ENCODE measurements at places on chromosomes 16 and 17.

- no peak overlapping the region for H3K4me3 ChIP-seq
- no peak for DNase-seq
- H3K36me3 ChIP-seq, result no peaks in the 10 kb centered on the region
Observed at GRCh38 chr17:39949028-39949427, 13.8 kb upstream of the GSDMA start.

DNA sequence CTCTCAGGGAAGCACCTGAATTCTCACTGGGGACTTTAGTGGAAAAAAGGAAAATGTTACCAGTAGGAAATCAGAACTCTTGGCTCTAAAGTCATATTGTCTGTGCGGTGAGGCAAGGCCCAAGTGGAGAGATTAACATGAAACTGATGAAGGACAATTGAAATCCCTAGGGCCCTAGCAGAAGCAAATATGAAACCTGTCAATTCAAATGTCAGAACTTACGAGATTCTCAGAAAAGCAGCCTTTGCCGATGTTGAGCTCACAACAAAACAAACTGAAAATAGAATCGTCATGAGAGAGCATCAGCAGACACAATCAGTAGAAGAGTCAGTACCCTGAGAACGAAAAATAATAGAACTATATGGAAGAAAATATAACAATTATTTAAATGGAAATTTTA lies 108.8 kb downstream of the ELAC2 start:
- H3K27ac ChIP-seq, result no peak overlapping the region
- no peaks in the 10 kb centered on the region for H3K27me3 ChIP-seq
- H3K36me3 ChIP-seq, result no peaks in the 10 kb centered on the region
- no peaks in the 10 kb centered on the region for H3K4me1 ChIP-seq
- H3K4me3 ChIP-seq, result no peak overlapping the region

GRCh38 chr17:6551869-6552531 lies 4.4 kb downstream of the PITPNM3 start:
- H3K36me3 ChIP-seq, result no peaks in the 10 kb centered on the region
- H3K4me1 ChIP-seq, result no peaks in the 10 kb centered on the region
- H3K27me3 ChIP-seq, result peaks cover 18% of the 10 kb centered on the region

DNA sequence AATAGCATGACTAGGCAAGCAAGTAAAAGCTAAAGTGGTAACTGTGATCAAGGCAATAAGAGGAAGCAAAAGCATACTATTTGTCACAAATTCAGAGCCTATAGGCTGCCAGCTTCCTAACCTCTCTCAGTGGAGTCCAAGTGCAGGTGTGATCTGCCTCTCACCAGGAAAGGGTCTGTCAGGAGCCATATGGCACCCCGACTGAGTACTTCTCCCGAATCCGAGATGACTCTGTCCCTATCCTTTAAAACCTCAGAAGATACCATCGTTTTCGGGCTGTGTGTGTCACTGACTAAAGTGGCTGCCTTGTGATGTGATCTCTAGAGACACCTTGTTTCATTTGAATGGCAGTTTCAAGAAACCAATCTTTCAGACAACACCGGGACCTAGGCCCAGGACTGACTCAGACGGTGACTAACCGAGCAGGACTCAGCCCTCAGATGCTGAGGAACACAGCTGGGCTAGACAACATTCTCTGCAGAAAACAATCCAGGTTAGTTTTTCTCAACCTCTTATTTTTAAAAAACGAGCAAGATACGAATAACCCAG lies 63.6 kb downstream of the SMG6 start:
- no peaks in the 10 kb centered on the region for H3K27me3 ChIP-seq
- H3K4me3 ChIP-seq, result no peak overlapping the region
- H3K4me1 ChIP-seq, result no peaks in the 10 kb centered on the region
- no peak for DNase-seq
- peaks cover 52% of the 10 kb centered on the region for H3K36me3 ChIP-seq
- no peak overlapping the region for H3K27ac ChIP-seq

GRCh38 chr16:11042191-11042590 lies 97.8 kb downstream of the CLEC16A start:
- no peaks in the 10 kb centered on the region for H3K4me1 ChIP-seq
- DNase-seq, result no peak
- no peak overlapping the region for H3K27ac ChIP-seq
- H3K36me3 ChIP-seq, result peaks cover 8% of the 10 kb centered on the region
- no peak overlapping the region for H3K4me3 ChIP-seq
- no peaks in the 10 kb centered on the region for H3K27me3 ChIP-seq

DNA sequence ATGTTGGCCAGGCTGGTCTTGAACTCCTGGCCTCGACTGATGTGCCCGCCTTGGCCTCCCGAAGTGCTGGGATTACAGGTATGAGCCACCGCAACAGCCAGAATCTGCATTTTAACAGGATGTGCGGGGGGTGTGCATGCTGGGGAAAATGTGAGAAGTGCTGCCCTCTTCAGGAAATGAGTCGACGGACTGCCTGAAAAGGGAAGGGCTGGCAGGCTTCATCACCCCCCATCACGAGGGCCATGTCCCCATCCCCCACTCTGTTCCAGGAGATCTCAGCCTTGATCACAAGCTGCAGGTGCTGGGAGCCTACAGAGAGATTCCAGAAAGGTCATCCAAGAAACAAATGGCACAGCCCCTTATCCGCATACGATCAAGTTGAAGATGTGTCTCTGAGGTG lies 195.3 kb upstream of the RPL38 start:
- no peaks in the 10 kb centered on the region for H3K36me3 ChIP-seq
- no peak overlapping the region for H3K27ac ChIP-seq
- peak; percentile 76 for DNase-seq
- H3K27me3 ChIP-seq, result no peaks in the 10 kb centered on the region
- no peak overlapping the region for H3K4me3 ChIP-seq
- H3K4me1 ChIP-seq, result peaks cover 24% of the 10 kb centered on the region

Data from common myeloid progenitor, CD34-positive (primary cell).